ENCODE measurements at places on chromosomes 16 and 17.

DNA sequence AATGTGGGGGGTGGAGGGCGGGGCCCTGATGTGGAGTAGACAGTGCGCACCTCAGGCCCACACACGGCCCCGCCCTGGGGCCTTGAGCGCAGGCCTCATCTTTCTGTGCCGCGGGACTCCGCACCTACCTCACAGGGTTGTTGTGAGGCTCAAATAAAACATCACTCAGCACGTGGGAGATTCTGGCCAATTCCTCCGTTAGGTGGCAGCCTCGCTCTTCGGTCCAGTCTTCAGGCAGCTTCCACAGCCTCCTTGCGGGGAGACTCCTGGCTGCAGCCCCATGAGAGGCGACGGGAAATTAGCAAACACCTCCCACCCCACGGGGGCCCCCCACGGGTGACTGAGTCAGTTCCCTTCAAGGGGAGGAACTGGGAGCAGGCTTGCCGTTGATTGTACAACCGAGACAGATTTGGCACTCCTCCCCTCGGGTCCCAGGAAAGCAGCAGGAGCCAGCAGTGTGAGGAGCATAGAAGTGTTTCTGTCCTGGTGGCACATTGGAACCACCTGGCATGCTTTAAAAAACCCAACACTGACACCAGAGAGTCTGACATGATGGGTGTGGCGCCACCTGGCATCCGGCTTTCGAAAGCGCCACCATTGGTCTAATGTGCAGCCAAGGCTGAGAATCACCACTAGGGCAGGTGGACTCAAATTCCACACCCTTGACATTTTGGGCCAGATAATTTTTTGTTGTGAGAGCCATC lies 7.6 kb downstream of the MRM1 start:
- no peak for DNase-seq

- DNase-seq = no peak
Observed at GRCh38 chr17:68378268-68379176, 78.8 kb downstream of the WIPI1 start.

- DNase-seq = no peak
Observed at GRCh38 chr17:51914577-51914976, 243.9 kb downstream of the CA10 start.

DNA sequence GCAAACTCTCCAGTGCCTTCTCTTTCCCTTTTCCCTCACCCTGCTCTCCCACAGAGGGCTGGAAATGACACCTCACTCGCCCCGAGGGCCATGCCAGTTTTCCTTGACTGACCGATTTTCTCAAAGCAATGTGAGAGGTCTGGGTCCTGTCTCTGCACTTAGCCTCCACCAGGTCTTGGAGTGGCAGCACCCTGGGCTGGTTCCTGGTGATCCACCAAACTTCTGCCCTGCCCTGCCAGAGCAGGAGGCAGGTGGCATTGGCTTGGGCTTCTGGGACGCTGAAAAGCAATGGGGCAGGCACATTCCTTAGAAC lies 97.5 kb downstream of the RAB11FIP4 start:
- no peak for DNase-seq

DNA sequence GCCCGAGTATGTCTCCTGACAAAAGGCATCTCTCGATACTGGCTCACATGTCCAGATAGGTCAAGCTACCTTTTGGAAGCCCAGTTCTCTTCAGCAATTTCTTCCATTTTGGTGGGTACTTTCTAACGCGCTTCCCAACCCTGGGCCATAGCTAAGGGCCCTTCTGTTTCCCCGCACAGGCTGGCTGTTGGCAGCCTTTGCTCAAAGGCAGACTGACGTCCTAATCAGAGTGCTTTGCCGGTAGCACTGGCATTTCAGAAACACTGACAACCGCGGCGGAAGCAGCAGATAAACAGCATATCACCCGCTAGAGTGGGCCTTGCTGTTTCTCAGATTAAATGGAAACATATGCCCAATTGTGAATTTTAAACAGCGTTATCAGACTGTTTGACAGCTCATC lies 49.3 kb upstream of the MPHOSPH6 start:
- no peak for DNase-seq

DNA sequence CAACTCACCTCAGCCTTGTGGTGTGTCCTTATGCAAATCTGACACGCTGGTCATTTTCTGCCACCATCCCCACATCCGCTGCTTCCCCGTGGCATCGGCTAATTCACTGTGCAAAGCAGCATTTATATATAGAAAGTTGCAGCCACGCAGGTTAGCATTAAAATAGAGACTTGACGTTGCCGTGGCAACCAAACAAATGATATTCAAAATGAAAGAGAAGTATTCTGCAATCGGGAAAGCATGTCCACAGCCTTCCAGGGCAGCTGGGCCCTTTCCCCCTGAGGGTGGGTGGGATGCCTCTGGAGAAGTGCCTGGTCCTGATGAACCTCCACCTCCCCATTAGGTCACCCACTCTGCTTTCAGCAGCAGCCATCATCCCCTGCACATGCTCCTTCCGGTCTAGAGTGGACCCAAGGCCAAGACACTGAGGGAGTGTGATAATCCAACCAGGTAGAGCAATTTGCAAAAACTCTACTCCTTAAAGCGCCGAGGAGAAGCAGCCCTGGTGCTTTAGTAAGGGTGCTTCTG lies 138.7 kb downstream of the GAS7 start:
- DNase-seq = no peak

DNA sequence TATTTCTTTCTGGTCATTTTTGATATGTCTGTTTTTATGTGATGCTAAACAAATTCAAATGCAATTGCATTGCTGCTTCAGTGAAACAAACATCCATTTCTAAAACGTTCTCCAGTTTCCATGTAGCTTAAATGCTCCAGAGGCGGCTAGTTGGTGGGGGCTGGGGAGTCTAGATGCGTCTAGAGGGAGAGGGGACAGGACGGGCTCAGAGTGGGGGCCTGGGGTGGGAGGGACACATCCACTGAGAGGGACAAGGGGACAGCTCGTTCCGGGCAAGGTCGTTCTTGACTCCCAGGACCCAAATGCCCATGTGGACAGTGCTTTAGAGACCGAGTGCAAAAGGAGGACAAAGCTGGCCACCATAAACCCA lies 102.3 kb downstream of the FOXL1 start:
- no peak for DNase-seq

- DNase-seq = no peak
Observed at GRCh38 chr17:36697903-36698530, 96.6 kb downstream of the MRM1 start.

DNA sequence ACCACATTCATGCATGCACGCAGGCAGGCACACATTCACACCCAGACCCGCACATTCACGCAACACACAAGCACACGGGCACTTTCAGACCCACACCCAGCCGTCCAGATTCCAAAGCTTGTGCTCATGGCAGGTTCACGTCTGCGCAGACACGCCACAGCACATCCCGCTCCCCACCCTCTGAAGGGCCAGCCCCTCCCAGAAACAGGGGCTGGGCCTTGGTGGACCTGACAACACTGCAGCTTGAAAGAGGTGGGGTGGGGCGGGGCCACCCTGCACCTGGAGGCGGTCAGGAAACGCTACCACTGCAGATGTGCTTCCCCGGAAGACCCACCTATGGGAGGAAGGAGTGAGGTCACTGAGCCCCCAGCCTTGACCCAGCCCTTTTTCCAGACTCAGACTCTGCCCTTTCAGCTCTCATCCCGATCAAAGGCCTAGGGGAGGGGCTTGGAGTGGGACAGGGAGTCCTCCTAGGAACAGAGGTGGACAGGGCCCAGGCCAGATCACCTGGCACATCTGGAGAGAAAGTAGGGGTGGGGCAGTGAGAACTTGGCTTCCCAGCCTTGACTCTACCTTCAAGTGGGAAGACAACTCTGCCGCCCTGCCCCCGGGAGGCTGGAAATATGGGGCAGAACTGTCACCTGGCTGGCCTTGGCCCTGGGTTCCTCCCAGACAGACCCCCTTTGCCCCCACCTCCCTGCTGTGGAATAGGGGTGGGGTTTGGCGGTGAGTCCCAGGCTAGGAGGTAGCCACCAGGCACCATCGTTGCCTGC lies 11.0 kb downstream of the P3H4 start:
- DNase-seq = no peak

DNA sequence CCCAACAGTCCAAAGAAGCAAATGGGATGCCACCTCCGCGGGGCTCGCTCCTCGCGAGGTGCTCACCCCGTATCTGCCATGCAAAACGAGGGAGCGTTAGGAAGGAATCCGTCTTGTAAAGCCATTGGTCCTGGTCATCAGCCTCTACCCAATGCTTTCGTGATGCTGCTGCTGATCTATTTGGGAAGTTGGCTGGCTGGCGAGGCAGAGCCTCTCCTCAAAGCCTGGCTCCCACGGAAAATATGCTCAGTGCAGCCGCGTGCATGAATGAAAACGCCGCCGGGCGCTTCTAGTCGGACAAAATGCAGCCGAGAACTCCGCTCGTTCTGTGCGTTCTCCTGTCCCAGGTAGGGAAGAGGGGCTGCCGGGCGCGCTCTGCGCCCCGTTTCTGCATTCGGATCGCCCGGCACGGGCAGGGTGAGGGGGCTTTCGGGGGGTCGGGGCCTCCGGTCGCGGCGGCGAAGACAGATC lies at the start of gene CDH13:
TSS of gene CDH13 (plus strand) at position 179 of the 471 bp plus-strand sequence.
- DNase-seq = no peak

DNA sequence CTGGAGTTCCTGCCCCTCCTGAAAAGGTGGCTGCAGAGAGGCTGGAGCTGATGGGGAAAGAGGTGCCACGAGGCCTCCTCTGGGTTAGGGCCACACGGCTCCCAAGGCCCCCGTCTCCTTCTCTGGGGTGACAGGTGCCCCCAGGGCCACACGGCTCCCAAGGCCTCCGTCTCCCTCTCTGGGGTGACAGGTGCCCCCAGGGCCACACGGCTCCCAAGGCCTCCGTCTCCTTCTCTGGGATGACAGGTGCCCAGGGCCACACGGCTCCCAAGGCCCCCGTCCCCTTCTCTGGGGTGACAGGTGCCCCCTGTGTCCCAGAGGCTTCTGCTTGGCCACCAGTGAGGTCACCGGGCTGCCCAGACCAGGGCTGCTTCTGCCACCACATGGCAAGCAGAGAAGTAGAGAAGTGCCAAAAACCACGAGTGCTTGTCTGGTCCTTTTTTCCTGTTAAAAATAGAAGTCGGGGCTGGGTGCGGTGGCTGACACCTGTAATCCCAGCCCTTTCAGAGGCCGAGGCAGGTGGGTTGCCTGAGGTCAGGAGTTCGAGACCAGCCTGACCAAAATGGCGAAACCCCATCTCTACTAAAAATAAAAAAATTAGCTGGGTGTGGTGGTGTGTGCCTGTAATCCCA lies 4.1 kb downstream of the CAPN15 start:
- no peak for DNase-seq

- no peak for DNase-seq
Observed at GRCh38 chr16:81442916-81443687, 1.5 kb upstream of the CMIP start.

DNA sequence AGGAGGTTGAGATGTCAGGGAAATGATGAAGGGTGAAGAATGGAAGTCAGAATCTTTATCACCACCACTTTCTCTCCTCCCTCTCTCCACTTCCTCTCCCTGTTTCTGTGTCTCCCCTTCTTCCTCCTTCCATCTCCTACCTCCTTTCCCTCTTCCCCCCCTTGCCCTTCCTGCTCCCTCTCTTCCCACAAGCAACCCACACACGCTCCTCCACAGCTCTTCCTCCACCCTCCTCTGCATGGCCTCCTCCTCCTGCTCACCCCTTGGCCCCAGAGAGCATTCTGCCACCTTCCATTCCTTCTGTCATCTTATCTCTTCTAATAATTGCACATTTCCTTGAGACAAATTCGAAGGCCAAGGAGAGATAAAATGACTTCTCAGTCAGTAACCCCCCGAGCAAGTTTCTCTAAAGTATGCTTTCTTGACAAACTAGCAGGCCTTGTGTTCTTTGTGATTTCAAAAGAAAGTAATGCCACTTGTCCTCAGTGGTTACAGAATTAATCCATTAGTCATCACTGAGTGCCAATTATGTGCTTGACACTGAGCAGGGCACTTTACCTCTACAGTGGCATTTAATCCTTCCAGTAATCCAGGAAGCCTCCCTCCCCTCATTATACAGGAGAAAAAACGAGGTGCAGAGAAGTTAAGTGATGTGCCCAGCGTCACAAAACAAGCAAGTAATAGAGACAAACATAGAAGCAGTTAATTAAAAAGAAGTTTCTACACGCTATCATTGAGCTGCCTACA lies 72.3 kb upstream of the CCL1 start:
- DNase-seq = no peak

All from NCI-H1048 (cell line).